Kasumi-1 (cell line): ENCODE measurements at places on chromosomes 11 and 22.

DNA sequence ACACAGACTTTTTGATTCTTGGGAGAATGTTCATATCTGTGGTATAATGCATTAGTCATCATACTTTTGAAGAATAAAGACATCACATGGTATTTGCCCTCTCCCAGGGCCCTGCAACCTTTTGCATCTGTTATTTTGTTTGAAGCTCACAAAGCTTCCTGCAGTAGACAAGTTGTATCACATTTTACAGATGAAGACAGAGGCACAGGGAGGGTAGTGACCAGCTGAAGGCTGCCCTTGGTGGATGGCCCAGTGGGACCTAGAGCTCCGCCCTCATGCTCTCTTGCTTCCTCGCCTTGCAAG is 66.4 kb downstream of the UBASH3B start:
- DNase-seq, result no peak

DNA sequence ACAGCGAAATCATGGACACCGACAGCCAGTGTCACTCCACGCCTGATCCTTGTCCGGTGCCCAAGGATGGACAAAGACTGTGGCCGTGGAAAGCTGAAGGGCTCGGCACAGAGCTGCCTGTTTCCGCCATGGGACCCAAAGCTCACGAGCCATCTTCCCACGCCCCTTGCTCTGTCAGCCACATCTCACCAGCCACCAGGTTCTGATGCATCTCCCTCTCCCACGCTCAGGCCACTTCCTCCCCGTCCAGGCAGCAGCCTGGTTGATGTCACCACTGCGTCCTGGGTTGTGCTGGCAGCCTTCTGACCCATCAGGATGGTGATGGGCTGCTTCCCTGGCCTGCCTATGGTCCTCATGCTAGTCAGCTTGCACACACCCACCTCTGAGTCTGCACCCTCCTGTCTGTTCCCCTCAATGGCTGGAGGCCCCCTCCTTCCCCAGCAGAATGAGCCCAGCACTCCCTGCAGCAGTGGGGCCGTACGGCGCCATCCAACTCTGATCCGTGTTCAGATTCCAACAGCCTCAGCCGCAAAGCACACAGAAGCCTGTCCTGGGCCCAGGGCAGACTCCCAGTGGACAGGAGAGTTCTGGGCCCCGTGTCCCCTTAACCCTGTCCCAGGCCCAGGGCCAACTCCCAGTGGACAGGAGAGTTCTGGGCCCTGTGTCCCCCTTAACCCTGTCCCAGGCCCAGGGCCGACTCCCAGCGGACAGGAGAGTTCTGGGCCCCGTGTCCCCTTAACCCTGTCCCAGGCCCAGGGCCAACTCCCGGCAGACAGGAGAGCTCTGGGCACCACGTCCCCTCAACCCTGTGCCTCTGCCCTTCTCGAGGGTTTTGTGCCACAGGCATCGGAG is 259.5 kb downstream of the BRD1 start:
- DNase-seq, result no peak

- DNase-seq, result no peak
These were observed 64.4 kb downstream of the SPON1 start for GRCh38 chr11:14026961-14027360.

GRCh38 chr22:26055693-26056092 is 113.6 kb upstream of the SEZ6L start:
- DNase-seq, result no peak

GRCh38 chr11:117794135-117794534 is 2.9 kb downstream of the DSCAML1 start:
- DNase-seq, result no peak

GRCh38 chr11:126464796-126465195 is 109.3 kb downstream of the ST3GAL4 start:
- DNase-seq, result peak; percentile 72

- no peak for DNase-seq
These were observed 31.3 kb downstream of the DAGLA start for GRCh38 chr11:61711498-61711897.
